CD4-positive, alpha-beta T cell treated with Interferon alpha-2 for 1 hour (primary cell): ENCODE measurements at places on chromosomes 5 and 9.
A peak's percentile ranks its signal among the peaks of the same experiment; 100 is the strongest.

GRCh38 chr5:112210430-112211005 lies 208.6 kb downstream of the EPB41L4A start:
- DNase-seq, result no peak

DNA sequence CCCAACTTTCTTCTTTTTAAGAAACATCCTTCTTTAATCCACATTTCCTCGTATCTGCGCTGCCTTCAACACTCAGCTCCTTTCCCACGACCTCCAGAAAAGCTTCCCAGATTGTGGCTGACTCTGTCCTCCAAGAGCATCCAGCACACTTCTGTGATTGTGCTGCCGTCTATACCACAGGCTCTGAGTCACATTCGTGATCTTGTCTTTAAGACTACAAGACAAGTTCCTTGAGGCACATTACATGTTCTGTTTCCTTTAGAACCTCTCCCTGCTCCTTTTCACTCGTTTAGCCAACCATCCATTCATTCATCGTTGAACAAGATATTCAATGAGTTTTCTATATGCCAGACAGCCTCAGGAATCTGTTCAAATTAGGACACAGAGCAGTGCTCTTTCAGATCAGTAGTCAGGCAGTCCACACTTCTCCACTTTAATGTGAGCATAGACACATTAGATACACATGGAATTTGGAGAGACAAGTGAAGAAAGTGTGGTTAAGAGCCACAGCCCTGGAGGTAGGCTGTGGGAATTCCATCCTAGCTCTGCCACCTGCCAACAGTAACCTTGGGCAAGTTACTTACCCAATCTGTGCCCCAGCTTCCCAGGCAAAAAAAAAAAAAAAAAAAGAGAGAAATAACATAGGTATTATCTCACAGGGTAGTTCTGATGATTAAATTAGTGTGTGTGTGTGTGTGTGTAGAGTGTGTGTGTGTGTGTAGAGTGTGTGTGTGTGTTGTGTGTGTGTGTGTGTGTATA lies 18.9 kb downstream of the WHRN start:
- no peak for DNase-seq

GRCh38 chr5:141186897-141187512 lies at the start of gene PCDHB9:
Gene PCDHB9, plus strand, starts transcription at chr5:141187161. Its CDS starts 158 bp downstream, at chr5:141187319.
- peak; percentile 39 for DNase-seq

DNA sequence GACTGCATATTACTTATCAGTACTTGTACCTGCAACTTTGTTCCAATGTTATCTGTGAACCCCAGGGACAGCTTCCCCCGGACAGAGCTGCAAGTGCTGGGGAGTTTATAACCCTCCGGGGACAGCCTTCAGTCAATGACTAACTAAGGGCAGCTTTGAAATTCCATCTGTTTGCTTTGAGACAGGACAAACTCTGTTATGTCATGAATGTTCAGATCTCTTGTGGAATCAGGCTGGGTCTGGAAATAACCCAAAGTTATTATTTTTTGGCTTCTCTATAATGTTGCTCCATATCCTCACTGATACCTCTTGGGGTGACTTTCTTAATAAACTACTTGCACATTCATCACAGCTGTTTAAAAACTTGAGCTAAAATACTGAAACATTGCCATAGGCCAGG lies 617.5 kb upstream of the TLE4 start:
- DNase-seq, result no peak

DNA sequence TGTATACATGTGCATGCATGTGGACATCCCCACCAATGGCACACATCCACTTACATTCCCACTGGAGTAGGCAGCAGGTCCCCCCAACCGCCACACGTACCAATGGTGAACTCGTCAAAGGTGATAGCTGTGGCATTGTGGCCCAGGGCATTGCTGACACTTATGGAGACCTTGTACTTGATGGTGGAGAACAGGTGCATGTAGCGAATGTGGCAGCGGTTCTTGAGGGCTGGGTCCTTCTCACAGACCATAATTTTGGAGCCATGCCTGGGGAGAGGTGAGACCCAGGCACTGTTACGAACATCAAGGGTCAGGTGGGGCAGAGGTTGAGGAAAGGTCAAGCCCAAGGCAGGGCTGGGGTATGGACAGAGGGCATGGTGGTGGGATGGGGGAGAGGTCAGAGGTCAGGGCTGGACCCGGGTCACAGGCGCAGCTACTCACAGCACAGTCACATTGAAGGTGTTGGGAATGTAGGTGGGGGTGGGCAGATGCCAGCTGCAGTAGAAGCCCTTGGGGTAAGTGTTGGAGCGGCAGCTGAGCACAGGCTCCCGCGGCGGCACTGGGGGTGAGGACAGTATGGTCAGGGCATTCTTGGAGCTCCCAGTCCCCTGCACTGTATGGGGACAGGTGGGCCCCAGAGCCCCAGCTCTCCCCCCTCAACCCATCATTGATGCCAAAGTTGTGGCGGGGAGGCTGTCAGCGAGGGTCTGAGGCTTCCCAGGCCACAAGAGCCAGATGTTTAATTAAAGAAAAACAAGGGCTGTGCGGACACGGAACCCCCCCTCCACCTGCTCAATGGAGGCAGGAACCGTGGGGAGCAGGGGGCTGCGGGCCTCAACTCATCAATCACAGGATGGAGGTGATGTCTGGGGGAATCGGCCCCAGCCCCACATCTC lies 31.9 kb downstream of the CNTFR start:
- no peak for DNase-seq

DNA sequence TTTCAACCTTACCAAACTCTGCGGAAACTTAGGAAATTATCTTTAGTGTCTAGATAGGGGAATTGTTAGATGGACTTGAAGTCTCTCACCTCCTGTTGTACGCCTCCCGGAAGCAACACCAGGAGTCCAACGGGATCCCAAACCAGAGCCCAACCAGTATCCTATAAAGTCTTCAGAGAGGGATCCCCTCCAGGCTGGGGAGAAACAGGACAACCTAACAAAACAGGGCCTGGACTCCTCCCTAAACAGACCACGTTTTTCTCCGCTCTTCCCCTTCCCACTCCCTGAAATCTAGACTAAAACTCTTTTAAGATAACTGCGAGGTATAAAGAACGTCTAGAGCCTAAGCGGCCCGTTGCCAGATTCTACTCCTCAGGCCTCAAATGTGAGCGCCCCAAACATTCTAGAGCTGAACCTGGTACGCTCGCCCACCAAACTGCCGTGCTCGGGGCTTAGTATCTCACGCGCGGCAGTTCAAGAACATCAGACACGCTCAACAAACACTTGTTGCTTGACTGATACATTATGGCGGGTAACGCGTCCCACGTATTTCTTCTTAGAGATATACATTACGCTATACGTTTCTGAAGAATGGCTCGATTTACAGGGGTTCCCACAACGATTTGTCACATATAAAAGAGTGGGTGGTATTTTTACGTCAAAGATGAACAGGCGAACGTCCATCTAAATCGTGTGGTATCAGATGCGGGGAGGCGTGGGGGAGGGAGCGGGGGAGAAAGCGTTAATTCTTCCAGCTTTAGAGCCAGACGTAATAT lies 663 bp upstream of the SMIM27 start:
- DNase-seq, result peak; percentile 67

- no peak for DNase-seq
These were observed 12.8 kb downstream of the SURF6 start for GRCh38 chr9:133323211-133323610.
